Lung (tissue), 17 donors: ENCODE measurements at places on chromosomes 2 and 18. TPM values are rescaled to one million over a fixed set of nuclear protein-coding genes. Genes with fewer than 3 reads are reported as not detected.

DNA sequence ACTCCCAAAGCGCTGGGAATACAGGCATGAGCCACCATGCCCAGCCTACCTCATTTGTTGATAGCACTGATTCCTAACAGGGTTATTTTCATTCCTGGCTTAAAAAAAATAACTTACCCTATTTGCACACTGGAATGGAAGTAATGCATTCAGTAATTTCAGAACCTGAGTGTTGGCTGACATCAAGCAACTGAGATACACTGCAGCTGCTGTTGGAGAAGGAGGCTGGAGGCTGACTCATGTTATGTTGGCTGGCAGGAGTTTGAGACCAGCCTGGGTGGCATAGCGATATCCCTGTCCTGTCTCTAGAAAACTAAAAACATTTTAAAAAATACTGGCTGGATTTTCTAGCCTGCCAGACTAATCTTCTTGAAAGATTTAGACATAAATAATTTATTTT, 385.1 kb upstream of the MEX3C start:
- DNase-seq: peak; percentile 33

The RTP5 gene
- 0.08 TPM for polyA plus RNA-seq

DNA sequence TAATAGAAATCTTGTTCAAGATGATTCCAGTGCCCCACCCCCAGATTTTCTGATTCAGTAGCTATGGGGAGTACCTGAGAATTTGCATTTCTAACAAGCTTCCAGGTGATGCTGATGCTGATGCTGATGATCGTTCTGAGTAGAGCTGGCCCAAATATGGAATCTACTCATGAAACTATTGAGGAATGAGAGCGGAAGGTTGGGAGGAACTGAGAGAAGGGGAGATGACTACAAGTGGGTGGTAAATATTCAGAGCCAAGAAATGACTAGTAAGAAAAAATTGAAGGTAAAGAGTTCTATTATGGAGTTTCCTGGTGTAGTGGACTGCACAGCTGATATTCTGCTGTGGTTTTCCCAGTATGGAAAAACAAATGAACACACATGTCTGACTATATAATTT, 235.4 kb upstream of the FN1 start:
- no peak for DNase-seq

DNA sequence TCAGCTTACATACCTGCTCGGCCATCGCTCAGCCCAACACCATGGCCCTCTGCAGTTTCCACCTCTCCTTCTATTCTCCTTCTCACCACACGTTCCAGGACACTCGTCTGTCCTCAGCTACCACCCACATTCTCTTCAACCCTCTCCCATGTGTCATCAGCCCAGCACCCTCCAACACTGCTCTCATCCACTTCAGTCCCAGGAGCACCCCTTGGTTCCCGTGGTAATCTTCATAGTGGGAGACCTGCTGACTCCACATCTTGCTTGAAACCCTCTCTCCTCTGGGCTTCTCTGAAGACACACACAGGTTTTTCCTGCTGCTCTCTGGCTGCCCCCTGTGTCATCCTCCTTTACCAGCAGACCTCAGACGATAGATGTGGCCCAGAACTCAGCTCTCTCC, 228.7 kb downstream of the GBX2 start:
- no peak for DNase-seq

The HOXD12 gene
- polyA plus RNA-seq: not detected

DNA sequence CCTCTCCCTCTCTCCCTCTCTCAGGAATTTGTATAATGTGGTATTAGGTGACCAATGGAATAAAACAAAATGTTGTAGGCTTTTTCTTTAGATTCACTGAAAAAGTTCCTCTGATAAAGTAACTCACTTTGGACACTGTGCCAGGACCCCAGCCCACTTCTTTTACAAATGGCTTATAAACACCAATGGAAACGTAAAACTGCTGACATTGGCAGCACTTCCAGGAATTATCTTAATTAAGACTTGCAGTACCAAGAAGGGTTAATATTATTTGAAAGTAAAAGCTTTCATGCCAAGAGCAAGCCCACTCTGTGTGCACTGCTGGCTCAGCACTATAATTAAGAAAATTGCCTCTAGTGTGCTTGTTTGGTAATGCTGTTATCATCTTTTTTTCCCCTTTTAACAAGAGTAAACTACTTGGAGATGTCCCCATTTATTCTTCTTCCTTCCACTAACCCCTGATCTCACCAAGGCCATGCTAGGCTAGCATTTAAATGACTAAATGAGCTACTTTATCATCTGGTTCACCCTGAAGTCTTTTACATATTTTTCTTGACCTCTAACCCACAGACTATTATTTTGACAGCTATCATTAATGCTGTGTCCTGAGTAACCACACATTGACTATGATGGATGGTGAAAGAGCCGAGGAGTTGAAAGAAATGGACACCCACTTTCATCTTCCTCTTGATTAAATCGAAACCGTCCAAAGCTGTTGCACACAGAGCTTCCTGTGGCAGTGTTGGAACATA, 232.2 kb upstream of the ETAA1 start:
- DNase-seq: peak; percentile 74

DNA sequence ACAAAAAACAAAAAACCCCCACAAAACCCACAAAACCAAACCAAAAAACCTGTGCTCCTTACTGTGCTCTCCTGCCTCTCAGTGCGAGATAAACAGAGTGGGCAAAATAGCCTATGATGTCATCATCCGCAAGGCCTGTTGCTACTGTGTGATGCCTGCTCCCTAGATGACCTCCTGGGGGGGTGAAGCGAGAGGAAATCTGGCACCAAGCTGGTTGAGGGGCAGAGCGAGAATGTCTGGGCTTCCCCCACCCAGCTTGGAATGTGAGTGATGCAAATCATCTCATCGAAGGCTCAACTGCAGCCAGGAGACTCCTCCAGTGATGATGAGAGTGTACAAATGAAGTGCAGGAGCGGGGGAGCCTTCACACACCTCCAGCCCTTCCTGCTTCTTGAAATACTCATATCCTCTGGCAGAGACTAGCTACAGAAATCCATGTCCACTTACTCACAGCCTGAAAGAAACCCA, 57.7 kb upstream of the MAP4K3 start:
- DNase-seq: peak; percentile 59

The EDAR gene
- polyA plus RNA-seq: 0.02 TPM

GRCh38 chr2:127810156-127810618, 784 bp downstream of the WDR33 start:
- DNase-seq: peak; percentile 69

The FAHD2B gene
- 6.5 TPM for polyA plus RNA-seq

DNA sequence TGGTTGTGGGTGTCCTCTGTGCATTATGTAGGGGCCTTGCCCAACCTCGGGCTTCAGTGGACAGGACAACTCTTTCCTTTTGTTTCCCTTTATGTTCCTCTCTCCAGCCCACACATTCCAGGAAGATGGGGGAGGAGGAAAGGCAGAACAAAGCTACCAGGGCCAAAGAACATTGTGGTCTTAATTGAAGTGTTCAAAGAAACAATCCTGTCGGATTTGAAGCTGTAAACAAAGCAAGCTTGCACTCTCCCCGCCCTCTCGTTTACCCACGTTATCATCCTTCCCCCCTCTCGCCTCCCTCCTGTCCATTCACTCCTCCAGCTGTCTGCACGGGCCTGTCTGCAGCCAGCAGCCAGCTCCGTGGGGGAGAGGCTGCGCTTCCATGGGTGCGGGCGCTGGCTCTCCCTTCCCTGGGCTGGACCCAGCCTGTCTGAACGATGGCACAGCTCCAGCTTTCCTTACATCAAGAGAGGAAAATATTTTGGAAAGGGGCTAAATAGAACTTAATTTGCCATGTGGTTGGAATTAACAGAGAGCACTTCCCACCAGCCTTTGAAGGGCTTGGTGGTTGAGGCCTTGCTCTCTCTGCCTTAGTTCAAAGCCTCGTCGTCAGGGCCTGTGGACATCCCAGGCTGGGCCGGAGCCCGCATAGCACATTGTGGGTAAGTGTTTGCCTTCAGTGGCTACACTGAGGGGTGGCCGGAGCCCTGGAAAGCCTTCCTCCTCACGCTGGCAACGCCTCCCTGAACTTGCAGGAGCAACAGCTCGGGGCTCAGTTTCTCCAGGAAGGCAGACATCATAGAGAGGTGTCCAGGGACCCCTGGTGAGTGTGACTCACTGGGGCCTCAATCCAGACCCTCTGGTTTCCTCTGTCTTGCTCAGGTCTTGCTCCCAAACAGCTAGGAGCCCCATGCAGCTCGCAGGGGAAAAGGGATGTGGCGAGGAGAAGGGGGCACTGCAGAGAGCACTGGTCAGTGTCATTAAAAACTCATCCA, 60.6 kb upstream of the HS6ST1 start:
- peak; percentile 98 for DNase-seq

The TNFRSF11A gene
- polyA plus RNA-seq: 1.2 TPM

GRCh38 chr18:61198486-61198885, 134.7 kb upstream of the CDH20 start:
- no peak for DNase-seq

GRCh38 chr2:105057005-105057404, 19.1 kb downstream of the MRPS9 start:
- no peak for DNase-seq

GRCh38 chr2:31008561-31009114, 129.6 kb downstream of the GALNT14 start:
- peak; percentile 85 for DNase-seq

- DNase-seq: no peak
Observed at GRCh38 chr2:1750270-1750932, 6.1 kb upstream of the PXDN start.

DNA sequence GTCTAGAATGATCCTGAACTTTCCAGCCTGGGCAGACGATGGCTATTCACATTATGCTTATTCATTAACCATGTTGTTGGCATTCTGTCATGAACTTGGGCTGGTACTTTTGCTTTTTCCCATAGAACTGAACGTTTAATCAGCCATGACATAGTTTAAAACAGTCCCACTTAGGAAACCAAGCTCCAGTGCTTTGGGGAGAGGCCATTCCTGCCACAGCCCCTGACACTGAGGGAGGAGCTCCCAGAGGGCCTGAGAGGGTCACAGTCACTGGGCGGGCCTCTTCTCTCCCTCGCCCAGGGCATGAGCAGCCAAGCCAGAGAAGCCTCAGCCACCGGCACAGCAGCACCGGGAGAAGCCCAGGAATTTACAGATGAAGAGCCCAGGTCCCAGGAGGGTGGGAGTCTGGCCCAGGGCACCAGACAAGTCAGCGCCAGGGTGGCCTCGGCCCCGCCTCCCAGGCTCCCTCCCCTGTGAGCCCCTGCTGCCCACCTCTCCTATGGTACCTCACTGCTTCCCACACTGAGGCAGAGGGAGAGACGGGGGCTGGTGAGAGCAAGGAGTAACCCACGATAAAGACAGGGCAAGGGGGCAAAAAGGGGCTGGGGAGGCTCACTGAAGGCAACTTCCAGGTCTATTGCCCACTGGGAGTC, 33.6 kb downstream of the MAL start:
- DNase-seq: no peak

GRCh38 chr18:3456686-3457069, 6.7 kb downstream of the TGIF1 start:
- peak; percentile 68 for DNase-seq

DNA sequence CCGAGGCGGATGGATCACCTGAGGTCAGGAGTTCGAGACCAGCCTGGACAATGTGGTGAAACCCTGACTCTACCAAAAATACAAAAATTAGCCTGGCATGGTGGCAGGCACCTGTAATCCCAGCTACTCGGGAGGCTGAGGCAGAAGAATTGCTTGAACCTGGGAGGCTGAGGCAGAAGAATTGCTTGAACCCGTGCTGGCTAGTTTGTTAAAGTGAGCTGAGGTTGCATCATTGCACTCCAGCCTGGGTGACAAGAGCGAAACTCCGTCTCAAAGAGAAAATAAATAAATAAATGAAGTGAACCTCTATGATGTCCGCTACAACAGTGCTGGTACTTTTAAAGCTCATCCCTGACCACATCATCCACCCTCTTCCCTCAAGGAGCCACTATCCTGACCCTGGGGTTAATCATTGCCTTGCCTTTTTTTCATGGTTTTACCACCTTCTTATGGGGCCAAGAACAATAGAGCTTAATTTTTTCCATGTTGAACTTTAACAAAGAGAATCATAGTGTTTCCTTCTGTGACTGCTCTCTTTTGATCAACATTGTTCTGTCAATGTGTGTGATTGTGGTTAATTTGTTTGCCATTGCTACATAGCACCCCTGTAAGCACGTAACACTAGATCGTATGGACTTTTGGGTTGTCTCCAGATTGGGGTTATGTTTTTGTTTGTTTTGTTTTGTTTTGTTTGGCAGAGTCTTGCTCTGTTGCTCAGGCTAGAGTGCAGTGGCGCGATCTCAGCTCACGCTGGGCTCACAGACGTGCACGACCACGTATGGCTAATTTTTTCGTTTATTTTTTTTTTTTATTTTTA, 17.1 kb upstream of the ATRAID start:
- DNase-seq: no peak

DNA sequence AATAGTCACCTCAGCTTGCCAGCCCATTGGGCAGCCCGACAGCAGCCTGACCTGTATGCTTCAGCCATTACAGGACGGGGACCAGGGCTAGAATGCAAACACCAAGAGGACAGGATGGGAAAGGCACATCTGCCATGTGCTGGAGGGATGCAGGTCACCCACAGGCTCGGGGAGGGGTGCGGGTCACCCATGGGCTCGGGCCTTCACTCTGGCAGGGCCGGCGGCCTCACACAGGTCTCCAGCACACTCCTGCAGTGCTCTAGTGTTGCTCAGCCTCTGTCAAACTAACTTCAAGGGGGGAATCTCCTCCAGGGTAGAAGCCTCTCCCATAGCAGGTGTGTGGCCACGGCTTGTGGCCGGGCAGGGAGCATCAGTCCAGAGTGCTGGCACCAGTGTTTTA, 222.5 kb downstream of the SEPTIN10 start:
- DNase-seq: no peak

DNA sequence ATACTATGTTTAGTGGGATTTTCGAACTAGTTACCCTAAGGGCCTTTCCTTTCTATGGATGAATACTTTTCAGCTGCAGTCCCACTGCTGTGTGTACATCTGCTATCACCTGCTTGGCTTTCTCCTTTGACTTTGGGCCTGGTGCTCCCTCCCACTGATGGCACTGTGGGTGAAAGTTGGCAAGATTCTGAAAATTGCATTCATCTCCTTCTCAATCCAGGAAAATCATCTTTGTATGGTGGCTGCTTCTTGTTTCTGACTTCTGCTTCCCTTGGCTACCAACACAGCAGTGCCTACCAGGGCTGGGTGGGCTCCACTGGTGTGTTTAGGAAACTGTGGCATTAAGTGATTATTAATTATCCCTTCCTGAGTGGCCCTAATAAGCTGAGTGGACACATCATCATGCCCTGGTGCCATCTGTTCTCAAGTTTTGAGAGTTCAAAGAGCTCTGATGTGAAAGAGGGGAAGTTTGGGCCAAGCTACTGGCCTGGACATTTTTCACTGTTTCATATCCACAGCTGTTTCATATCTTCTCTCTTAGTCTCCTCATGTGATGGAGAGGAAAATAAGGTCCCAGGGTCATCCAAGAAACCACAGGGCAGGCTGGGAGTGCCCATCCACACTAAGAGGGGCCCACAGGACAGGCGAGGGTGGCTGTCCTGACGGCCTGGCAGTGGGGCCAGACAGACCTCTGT, 16.7 kb downstream of the HK2 start:
- no peak for DNase-seq

GRCh38 chr2:230348787-230349186, 21.8 kb downstream of the SP140L start:
- no peak for DNase-seq
